ENCODE measurements at places on chromosomes 16 and 17.

DNA sequence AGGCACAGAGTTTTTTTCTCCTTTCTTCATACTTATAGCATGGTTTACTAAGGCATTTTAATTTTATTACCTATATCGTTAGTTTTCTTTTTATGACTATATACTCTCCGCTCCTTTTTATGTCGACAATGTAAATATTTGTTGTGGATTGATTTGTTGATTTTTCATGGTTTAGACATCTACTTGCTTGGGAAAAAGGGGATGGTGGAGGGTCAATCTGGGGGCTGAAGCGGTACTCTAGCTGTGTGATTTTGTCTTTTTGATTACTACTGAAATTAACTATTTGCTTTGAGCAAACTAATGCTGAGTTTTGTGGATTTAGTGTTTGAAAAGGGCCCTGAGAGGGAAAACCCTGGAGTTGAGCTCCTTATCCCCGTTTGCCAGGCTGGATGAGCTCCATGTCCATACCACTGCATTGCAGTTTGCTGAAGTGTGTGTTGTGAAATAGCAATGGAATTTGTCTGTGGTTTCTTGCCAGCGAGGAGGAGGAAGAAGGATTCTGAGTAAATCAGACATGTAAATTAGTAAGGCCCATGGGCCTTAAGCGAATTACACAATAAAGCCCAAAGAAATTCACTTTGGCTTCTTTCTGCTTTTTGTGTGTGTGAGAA, 72.0 kb downstream of the FTO start:
- DNase-seq = no peak

DNA sequence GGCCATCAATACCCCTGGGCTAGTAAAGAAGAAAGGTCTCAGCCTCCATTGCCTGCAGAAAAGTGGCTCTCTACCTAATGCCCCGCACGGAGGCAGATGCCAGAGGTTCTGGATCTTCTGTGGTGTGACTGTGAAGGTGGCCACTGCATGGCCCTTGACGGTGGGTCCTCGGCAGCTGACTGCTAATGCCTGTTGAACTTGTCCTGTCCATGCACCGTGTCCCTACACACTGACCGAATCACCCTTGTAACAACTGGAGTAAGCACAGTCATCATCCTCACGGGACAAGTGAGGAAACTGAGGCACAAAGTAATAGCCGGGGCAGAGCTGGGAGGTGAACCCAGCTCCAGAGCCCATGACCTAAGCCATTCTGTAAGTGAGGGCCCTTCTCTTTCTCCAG, 48.8 kb downstream of the MYH11 start:
- DNase-seq = no peak

GRCh38 chr17:49338883-49339282, 23.2 kb downstream of the ZNF652 start:
- DNase-seq = no peak

- DNase-seq = no peak
Observed at GRCh38 chr17:63688396-63689020, 11.4 kb downstream of the LIMD2 start.

- DNase-seq = no peak
Observed at GRCh38 chr17:43068570-43069367, 43.7 kb downstream of the RND2 start.

DNA sequence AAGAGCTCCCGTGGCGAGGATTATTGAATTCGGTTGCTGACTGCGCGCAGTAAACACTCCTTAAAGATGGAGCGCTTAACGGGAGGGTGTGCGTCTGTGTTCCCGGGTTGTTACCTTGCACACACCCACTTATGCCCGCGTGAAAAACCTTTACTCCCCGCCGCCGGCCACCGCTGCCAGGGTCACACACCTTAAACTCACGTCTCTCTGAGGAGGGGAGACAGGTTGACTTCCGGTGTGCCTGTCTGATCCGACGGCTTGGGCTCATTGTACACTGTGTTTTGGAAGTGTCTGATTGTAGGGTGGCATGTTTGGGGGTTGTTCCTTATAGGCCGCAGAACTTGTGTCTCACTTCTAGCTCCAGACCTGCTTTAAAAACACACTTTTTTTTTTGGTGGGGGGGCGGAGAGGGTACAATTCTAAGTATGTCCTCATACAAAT, 66.8 kb downstream of the KPNA2 start:
- DNase-seq = no peak

- peak; percentile 57 for DNase-seq
Observed at GRCh38 chr17:18143044-18143936, 34.7 kb downstream of the MYO15A start.

DNA sequence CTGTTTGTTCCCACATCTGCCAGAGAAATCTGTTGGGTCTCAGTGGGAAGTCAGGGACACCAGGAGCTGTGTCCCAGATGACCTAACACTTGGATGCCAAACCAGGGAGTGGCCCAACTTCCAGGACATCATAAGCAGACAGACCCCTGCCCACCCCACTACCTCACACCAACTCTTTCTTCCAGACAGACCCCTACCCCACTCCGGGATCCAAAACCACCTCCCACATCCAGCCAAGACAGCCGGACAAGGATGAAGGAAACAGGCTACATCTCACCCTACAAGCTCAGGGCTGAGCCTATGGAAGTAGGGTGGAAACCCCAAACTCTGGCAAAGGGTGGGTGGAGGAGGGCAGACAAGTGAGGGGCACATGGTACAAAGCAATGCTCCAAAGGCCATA, 3.6 kb downstream of the HDAC5 start:
- no peak for DNase-seq

DNA sequence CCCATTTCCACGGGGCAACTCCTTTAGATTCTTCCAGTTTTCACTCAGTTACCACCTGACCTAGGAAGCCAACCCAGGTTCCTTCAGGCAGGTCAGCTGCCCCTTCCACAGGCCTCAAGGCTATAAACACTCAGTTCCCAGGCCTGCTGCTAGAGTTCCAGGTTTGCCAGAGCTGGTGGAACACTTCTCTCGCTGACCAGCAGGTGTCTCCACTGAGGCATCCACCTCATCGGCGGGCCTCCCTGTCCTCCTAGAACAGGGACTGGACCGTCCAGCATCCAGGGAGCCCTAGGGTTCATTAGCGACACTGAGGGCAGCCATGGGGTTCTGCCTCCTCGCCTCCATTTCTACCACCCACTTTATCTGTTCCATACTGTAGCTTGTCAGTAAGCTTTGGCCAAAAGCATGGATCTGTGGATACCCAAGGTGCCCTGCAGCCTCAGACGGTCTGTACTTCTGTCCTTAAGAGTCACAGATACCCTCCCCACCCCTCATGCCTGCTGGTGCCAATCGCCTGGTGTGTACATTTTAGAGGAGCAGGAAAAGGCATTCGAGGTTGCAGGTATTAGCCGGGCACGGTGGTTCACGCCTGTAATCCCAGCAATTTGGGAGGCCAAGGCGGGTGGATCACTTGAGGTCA, 29.0 kb downstream of the PIMREG start:
- peak; percentile 45 for DNase-seq

GRCh38 chr17:7711051-7711755, 6.2 kb downstream of the EFNB3 start:
- peak; percentile 5 for DNase-seq

DNA sequence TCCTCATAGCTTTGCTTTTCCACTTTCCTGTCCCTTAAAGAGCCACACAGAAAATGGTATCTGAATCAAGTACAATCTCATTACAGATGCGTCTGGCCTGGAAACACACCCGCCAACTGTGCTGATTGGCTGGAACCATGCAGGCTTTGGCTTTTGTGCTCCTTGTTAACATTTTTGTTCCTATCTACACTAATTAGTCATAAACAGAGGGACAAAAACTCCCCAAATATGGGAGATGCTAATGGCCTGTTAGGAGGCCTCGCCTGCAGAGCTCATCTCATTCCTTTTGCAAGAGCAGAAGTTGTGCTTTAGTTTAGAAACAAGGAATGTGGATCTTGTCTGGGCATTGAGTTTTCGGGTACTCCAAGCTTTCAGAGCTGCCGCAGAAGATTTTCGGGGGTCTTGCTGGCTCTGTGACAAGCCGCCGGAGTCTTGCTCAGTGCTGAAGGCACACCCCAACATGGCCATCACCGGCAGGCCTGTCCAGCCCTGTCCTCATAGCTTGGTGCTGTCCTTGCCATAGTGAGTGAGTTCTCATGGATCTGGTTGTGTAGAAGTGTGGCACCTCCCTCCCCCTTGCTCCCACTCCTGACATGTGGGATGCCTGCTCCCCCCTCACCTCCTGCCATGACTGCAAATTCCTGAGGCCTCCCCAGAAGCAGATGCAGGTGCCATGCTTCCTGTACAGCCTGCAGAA, 69.8 kb downstream of the METRNL start:
- no peak for DNase-seq

GRCh38 chr17:69320908-69321238, 6.1 kb downstream of the ABCA5 start:
- DNase-seq = no peak

DNA sequence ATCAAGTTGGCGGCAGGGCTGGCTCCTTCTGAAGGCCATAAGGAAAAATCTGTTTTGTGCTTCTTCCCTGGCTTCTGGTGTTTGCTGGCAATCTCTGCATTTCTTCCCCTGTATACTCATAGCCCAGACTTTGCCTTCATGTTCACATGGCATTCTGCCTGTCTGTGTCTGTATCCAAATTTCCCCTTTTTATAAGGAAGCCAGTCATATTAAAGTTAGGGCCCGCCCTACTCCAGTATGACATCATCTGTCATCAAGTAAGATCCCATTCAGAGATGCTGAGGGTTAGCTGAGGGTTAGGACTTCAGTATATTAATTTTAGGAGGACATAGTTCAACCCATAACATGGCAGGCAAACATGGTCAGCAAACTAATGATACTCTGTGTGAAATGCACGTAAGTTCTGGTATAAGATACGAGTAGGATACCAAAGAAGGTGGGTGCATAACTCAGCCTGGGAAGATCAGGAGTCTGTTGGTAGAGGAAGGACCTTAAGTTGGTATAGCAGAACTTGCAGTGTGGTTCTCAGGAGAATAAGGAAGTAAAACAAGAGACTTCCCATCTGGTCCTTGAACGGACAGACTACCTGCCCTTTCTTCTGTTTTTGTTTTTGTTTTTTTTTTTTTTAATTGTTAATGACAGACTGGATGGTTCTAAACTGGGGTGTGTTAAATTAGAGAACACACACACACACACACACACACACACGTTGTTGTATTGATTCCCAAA, 13.9 kb downstream of the MAP2K6 start:
- no peak for DNase-seq

GRCh38 chr16:30949650-30950515, 1.0 kb downstream of the ORAI3 start:
- no peak for DNase-seq

DNA sequence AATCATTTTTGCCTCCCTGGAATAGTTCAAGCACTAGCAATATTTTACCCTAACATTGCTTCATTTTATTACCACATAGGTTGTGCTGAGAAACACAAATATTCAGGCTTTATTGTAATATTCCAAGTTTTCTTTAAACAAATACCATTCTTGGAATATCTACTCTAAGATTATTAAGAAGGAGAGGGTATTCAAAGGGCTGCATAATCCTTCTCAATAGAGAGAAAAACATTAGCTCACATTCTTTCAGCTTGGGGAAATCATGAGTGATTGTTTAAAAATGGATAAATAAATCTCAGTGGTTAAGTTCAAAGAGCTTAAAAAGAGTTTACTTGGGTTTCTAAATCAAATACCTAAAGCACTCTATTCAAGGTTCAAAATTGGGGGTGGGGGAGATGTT, 111.9 kb upstream of the CORO6 start:
- no peak for DNase-seq

GRCh38 chr16:58413359-58413758, 21.1 kb downstream of the GINS3 start:
- no peak for DNase-seq

GRCh38 chr16:6643080-6643686, 689.5 kb upstream of the RBFOX1 start:
- peak; percentile 29 for DNase-seq

GRCh38 chr16:85894266-85894665, 4.7 kb upstream of the IRF8 start:
- no peak for DNase-seq

DNA sequence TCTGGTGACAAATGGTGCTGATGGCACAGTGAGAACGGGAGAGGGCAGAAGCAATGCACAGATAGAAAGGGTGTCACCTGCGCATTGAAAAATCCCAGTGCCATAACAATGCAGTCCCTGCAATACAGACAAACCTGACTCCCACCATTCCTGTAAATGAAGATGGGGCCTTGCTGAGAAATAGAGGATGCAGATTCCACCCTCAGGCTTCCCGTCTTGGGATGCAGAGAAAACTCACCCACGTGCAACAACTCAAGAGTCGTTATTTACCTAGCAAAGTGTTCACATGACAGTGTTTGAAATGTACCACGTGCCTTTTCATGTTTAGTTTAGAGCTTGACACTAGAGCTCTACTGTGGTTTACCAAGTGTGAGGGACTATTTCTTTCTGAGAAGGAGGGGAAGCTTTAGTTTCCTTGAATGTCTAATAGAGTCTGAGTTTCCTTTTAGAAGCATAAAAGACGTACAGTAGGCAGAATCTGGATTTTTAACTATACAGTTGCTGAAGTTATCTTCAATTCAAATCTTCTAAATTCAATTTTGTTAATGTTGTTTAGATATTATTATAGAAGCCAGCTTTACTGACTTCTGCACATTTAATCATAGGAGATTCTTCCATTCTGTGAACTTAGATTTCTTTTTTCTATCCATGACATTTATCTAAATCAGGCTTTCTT, 35.6 kb downstream of the WWOX start:
- no peak for DNase-seq

GRCh38 chr17:5630434-5630833, 46.1 kb upstream of the NLRP1 start:
- no peak for DNase-seq

DNA sequence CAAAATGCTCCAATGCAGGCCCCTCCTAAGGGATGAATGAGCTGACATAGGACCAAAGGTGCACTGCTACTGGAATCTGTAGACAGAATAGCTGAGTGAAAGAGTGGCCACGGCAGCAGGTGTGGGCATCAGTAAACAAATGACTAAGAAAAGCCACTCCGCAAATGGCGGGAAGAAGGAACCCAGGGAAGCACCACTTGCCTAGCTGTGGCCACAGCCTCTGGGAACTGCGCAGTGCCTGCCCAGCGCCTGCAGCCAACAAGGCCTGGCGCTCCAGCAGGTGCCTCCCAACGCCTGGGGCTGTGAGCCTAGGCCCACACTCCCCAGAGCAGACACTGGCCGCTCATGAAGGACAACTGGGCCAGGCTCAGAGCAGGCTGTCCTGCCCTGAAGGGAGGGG, 11.8 kb downstream of the PEMT start:
- DNase-seq = no peak

- DNase-seq = no peak
Observed at GRCh38 chr17:60631119-60631518, 31.1 kb downstream of the PPM1D start.

GRCh38 chr16:24001710-24002109, 165.9 kb downstream of the PRKCB start:
- no peak for DNase-seq

- no peak for DNase-seq
Observed at GRCh38 chr17:11176549-11176948, 64.5 kb upstream of the SHISA6 start.

DNA sequence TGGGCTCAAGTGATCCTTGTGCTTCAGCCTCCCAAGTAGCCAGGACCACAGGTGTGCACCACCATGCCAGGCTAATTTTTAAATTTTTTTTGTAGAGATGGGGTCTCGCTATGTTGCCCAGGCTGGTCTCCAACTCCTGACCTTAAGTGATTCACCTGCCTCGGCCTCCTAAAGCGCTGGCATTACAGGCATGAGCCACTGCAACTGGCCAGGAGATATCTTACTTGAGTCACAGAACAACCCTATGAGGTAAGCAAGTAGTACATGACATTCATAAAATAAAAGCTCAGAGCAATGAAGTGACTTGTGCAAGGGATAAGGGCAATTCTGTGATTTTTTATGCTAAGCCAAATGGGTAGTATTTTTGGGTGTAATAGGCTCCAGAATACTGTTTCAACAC, 57.3 kb downstream of the CDC27 start:
- no peak for DNase-seq

GRCh38 chr16:3819746-3820724, 60.5 kb downstream of the CREBBP start:
- DNase-seq = peak; percentile 66

Data from NCI-H1694 treated with DMSO at 0.1 percent for 48 hours (cell line).